HuH-7 (cell line): ENCODE measurements at places on chromosomes 3 and 15.
A peak's percentile ranks its signal among the peaks of the same experiment; 100 is the strongest.

- DNase-seq, result no peak
Observed at GRCh38 chr3:177601152-177601551, 403.9 kb upstream of the TBL1XR1 start.

DNA sequence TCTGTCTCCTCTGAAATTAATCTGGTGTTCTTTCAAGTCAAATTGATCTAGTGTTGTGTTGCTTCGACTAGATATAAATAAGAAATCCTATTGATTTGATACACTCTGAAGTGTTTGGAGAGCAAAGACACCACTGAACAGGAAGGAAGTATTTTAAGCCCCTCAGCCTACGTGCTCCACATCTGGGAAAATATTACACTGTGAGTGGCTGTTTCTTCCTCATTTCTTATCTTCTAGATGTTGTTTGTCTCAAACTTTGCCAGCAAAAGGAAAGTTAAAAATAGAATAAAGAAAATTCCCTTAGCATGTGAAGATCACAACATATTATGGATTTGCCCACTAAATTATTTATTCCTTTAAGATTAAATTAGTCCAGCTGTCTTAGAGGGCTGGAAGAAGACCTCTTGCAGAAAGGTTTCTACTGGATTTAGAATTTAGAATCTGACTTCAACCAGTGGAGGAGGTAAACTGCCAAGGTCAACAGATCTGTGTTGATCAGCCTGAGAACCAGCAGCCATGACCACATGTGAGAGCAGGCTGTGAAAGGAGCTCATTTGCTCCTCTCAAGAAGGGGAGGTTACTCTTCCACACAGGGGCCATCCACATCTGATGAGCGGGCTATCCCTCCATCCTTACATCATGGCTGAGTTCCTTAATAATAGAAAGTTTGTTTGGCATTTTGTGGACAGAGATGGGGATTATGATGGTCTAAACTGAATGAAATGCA is 46.3 kb upstream of the ACKR4 start:
- DNase-seq, result no peak

DNA sequence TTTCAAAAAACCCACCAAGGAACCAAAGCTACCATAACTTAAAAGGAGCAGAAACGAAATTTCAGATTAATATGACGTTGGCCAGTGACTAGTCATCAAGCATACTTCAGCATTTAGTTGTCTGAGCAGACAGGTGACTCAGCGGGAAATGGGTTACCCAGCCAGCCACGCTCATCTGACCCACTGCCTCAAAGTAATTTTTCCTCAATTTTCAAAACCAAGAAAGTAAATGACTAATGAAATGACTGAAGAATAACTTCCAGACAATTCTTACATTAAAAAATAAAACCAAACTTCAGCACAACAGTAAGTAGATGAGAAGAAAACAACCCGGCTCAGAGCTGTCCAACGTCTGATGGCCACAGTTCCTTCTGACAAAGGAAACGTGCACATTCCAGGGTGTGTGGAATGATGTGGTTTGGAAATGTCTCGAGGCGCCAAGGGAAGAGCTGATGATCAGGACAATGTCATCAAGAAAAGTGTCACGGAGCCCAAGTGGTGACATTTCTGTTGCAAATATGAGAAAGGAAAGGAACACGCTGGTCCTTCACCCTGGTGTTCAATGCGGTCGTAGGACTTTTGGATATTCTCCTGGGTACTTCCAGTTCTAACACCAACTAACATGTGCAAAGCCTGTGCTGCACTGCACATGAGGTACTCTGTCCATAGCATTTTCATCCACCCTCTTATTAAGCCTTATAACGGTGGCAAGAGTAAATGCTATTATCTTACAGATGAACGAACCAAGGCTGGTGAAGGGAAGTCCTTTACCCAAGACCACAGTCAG is 79.1 kb downstream of the FOXP1 start:
- DNase-seq, result no peak

DNA sequence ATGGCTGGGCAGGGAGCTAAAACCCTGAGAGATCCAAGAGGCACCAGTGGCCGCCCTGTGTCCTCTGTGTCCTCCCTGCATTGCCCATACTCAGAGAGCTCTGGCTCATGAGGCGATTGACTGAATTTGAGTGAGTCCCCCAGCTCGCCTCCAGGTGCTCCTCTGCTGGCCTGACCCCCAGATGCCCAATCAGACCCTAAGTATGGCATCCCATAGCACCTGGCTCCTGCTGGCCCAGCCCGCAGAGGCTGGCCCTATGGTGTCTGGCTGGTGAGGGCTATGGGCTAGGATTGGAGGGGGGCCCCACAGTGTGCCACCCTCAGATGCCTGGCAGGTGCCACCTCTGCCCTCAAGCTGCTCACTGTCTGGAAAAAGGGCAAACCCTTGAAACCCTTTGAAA is 1.6 kb upstream of the TKT start:
- DNase-seq, result no peak

GRCh38 chr3:184315543-184315867 is 1.1 kb downstream of the EIF4G1 start:
- no peak for DNase-seq

GRCh38 chr15:48415036-48415886 is 84.0 kb downstream of the DUT start:
- DNase-seq, result no peak

- DNase-seq, result no peak
Observed at GRCh38 chr15:100570735-100571313, 31.2 kb downstream of the LINS1 start.

GRCh38 chr3:18729671-18730070 is 304.5 kb upstream of the SATB1 start:
- DNase-seq, result no peak

GRCh38 chr3:146160321-146160963 is 542 bp downstream of the PLOD2 start:
- peak; percentile 56 for DNase-seq

- no peak for DNase-seq
Observed at GRCh38 chr3:181710345-181711291, 1.1 kb upstream of the SOX2 start.

DNA sequence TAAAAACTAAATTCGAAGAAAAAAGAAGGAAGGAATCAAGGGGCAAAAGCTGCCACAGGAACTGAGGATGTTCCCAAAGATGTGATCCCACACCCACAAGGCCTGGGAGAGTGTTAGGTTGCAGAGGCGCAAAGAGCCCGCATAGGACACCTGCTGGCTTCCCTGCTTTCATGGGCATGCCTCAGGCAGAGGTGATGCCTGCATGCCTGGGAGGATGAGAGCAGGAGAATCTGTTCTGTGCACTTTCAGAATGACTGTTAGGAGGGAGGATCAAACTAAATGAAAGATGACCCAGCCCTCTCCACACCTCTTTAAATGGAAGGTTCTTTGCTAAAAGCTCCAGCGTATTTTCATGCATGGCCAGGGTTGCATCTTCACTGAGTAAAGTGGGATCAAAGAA is 162.4 kb downstream of the PLCL2 start:
- no peak for DNase-seq
